ENCODE measurements at places on chromosomes 13 and 19.

DNA sequence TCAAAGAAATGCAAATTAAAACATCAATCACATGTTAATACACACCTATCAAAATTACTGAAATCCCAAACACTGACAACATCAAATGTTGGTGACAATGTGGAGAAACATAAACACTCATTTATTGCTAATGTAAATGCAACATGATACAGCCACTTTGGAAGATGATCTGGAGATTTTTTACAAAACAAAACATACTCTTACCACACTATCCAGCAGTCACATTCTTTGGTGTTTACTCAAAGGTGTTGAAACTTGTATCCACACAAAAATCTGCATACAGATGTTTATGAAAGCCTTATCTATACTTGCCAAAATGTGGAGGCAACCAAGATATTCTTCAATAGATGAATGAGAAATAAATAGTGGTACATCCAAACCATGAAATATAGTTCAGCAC lies 1219.5 kb upstream of the PCDH20 start:
- no peak for DNase-seq

DNA sequence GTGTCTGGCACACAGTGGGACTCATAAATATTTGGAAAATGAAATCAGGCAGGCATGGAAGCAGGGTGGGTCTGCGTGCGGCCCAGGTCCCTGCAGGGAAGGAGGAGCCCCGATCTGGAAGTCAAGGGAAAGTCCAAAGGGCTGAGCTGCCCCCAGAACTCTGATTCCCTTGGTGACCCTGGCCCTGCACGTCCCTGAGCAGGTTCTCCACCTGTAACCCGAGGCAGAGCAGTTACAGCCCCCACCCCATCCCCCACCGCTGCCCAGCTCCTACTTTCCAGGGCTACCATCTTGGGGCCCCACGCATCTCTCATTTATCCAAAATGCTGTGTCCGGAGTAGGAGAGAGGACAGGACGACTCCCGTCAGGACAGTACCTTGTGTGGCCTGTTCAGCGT lies 2.1 kb downstream of the PLEKHF1 start:
- DNase-seq = no peak

DNA sequence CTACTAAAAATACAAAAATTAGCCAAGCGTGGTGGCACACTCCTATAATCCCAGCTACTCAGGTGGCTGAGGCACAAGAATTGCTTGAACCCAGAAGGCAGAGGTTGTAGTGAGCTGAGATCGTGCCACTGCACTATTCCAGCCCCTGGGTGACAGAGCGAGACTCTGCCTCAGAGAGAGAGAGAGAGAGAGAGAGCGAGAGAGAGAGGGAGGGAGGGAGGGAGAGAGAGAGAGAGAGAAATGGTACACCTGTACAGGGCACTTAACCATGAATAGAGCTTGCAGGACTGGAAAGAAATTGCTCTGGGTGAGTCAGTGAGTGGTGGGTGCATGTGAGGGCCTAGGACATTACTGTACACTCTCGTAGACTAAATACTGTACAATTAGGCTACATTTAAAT lies 40.5 kb upstream of the SLC7A9 start:
- DNase-seq = no peak

GRCh38 chr19:43457809-43458208 lies 7.6 kb downstream of the LYPD3 start:
- DNase-seq = no peak

DNA sequence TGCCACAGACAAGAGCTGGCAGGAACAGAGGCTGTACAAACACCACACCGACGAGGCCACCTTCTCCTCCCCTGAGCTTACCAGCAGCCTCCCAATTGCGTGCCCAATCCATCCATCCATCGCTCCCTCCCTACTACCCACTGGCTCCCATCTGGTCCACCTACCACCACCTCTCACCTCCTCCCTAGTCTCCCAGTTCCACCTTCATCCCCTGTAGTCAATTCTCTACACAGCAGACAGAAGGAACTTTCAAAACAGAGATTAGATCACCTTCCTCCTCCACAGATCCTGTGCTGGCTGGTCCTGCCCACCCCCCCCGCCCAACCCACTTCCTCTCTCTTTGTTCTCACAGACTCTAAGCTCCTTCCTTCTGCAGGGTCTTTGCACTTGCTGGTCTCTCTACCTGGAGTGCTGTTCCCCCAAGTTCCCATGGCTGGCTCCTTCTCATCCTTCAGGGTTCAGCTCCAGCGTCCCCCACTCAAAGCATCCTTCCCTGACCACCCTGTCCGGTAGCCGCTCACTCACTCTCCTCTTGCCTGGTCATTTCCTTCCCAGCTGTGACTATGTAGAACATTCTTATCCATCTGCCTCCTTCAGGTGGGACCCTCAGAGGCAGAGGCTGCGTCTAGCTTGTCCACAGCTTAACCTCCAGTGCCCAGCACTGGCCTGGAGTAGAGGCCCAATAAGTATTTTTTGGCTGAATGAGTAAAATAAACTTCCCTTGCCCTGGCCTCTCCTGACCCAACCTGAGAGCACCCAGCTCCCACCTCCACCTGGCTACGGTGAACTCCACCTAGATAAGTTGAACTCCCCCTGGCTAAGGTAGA lies 23.0 kb downstream of the PIN1 start:
- DNase-seq = peak; percentile 30

GRCh38 chr13:69866555-69866954 lies 241.1 kb upstream of the ATXN8OS start:
- DNase-seq = no peak

DNA sequence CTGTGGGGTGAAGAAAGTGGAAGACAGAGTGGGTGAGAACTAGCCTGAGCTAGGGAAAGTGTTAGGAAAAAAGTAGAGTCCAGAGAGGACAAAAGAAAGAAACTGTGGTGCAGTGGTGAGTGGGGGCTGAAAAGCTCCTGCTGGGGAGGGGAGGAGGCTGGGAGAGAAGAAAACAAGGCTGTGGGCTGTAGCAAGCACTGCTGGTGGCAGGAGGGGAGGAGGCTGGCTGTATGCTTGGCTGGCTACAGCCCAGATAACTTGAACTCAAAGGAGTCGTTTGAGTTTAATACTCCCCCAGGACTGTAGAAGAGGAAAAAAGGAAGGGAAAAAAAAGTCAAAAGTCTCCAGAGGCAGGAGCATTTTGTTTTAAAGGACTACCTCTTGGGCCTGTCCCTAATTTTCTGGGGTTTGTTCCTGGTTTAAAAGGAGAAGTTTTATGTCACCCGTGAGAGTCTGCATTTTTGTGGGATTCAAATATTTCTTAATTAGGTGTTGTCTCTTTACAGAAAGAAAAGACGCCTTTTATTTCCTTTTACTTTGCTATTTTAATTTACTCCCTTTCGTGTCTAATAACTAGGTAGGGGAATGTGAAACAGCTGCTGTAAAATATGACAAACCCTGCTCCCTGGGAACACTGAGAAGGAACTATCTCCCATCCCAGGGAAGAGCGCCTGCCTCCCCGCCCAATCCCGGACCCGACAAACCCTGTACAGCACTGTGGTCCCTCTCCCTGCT lies 21.7 kb downstream of the ZIC5 start:
- no peak for DNase-seq

DNA sequence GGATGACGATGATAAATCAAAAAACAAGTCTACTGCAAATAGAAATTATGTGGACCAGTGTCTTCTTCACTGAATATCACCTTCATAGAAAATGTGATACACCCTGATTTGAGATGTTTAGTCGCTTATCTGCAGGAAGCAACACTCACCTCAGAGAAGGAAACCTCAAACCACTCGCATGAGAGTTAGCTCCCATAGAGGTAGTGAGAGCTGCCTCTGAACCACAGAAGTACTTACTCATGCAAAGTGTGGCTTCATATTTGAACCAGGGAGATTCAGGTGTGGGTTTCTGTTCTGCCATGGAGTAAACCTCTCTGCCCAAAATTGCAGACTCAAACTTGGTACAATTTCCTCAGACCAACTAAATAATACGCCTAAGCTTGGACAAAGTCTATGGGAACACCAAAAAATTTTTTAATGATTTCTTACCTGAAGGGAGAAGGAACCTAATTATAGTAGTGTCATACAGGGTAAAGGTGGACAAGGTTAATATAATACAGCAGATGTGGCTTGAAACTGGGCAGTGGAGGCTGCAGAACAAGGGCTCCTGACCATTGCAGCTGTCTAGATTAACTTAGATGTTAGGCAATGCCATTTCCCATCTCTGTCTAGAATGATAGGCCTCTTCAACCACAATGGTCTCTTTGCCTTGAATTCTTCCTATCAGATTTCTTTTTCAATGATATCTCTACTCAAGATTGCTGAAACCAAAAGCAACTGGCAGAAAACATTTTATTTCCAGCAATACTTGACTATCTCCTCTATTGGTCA lies 29.6 kb upstream of the RCBTB2 start:
- DNase-seq = no peak

DNA sequence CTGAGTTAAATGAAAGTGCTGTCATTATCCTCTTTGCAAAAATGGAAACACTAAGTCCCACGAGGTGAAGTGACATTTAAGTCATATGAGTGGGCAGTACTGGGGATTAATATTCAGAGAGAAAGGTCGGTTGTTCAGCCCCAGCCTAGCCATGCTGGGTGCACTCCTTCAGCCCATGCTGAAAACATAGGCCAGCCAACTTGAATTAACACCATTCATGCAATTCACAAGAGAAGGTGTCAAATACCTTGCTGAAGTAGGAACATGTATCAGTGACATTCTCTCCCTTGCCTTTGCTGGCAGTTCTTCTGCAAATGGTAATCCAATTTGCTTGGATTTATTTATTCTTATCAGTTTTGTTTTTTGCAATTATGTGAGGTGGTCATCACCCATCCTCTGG lies 256.3 kb downstream of the DNAJC15 start:
- no peak for DNase-seq

DNA sequence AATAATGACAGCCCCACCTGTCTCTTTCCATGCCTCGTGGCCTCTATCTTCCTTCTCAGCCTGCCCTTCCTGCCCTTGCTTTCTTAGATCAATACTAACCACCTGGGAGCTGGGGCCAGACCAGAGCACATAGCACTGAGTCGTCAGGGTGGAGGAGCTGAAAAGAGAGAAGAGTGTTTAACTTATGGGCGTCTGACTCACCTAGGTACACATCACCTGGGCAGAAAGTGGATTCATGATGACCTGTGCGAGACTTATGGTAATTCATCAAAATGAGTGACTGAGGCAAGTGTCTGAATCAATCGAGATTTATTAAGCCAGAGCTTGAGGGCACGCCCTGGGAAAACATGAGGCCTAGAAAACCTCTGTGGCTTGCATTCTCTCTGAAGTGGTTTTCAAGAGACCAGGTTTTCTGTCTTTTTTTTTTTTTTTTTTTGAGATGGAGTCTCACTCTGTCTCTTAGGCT lies 19.2 kb downstream of the CEACAM6 start:
- no peak for DNase-seq

DNA sequence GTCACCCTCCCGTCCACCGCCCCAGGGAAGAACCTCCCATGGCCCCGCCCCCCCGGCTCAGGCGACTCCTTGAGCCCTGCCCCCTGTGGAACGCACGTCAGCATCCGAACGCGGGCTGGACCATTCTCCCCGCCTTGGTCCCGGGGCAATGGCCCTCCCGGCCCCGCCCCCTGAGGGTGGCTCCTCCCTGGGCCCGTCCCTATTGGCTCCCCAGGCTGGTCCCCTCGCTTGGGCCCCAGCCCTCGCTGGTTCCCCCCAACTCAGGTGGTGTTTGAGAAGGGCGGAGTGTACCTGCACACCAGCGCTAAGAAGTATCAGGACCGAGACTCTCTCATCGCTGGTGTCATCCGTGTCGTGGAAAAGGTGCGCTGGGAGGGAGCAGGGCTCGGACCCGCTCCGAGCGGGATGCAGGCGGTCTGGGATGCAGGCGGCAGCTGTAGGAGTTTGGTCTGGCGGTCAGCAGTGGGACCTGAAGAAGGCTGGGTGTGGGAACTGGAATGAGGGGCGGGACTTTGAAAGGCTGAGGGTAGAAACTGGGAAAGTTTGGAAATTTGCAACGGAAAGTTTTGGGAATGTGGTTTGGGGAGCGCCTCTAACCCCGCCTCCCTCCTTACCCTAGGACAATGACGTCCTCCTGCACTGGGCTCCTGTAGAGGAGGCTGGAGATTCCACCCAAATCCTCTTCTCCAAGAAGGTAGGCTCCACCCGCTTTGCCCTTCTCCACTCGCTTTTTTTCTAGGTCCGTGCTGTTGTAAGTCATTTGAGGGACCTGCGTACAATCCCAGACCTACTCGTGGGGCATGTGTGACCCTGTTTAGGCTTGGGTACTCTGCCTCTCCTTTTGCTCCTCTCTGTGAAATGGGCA lies 609 bp downstream of the TBC1D17 start:
- peak; percentile 97 for DNase-seq

GRCh38 chr13:93304868-93305613 lies 78.4 kb downstream of the GPC6 start:
- no peak for DNase-seq
